ENCODE measurements at places on chromosomes 2 and 18.

GRCh38 chr2:218991674-218992168 is 1.5 kb downstream of the CRYBA2 start:
- DNase-seq, result no peak

DNA sequence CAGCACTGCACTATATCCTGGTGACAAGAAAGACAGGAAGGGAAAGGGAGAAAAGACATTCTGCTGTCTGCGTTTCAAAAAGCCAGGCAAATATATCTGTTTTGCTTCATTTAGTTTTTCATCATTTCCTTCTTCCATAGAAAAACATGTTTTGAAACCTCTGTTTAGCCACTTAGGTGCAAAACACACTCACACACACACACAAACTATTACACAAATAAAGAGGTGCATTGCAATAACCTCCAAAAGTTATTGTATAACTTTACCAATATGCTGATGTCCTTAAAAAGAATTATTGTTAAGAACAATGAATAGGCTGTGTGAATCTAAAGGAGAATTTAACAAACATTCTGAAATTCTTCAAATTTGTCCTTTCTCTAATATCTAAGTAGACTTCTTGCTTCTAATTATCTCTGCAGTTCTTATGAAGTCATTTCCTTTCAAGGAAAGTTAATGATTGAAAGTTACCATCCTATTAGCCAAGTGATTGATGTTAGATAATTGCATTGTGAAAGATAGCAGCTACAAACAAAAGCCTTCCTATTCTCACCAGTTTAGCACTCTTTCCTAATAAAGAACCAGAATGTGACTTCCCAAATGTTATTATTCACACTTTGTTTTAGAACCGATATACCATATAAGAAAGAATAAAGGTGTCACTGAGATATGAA is 516.7 kb downstream of the KCNJ3 start:
- no peak for DNase-seq

DNA sequence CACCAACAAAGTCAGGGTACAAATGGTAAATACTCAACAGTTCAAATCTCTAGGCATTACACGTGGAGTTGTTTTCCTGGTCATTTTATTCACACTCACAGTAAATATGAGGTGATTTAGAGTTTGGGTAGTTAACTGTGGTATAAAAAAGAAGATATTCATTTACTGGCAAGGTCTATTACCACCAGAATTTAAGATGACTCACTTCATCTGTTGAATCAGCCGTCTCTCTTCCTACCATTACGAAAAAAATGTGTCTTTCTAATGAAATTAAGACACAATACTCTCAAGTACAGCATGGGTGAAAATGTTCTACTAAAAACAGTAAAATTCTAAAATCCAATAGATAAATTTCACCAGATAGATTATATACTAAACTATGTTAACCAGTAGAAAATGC is 21.0 kb upstream of the GPR75 start:
- DNase-seq, result no peak

DNA sequence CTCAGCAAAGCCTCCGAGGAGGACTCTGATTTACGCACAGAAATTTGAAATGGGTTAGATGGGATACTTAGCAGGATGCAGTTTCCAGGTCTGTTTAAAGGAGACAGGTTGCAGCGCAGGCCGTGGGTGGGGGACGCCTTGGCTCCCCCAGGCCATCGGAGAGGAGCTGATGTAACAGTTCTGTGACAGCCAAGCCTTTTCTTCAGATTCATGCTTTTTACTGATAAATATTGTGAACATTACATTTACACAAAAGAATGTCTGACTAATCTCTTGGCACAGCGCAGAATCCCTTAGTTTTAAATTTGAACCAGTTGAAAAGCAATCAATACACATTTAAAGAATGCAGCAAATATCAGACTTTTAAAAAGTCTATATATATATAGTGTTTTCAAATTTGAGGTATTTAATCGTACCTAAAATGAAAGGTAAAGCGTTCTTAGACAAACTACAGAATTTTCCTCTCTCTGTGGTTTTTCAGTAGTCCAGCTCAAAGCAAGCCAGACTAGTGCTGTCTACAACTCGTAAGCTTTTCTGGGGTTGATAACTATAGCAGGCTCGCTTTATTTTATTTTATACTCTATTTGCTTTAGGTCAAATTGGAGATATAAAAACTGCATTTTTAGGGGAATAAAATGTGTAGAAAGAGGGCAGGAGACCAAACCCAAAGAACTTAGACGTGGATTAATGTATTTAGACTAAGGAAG is 221.9 kb downstream of the PIEZO2 start:
- DNase-seq, result no peak

- DNase-seq, result no peak
Observed at GRCh38 chr18:25935356-25935755, 155.1 kb downstream of the SS18 start.

Measured in H9 (cell line).